HFFc6 (cell line): ENCODE measurements at places on chromosomes 4 and X. TPM values are rescaled to one million over a fixed set of nuclear protein-coding genes. Genes with fewer than 3 reads are reported as not detected.

NR0B1 gene
- total RNA-seq: not detected in 3 replicates

DNA sequence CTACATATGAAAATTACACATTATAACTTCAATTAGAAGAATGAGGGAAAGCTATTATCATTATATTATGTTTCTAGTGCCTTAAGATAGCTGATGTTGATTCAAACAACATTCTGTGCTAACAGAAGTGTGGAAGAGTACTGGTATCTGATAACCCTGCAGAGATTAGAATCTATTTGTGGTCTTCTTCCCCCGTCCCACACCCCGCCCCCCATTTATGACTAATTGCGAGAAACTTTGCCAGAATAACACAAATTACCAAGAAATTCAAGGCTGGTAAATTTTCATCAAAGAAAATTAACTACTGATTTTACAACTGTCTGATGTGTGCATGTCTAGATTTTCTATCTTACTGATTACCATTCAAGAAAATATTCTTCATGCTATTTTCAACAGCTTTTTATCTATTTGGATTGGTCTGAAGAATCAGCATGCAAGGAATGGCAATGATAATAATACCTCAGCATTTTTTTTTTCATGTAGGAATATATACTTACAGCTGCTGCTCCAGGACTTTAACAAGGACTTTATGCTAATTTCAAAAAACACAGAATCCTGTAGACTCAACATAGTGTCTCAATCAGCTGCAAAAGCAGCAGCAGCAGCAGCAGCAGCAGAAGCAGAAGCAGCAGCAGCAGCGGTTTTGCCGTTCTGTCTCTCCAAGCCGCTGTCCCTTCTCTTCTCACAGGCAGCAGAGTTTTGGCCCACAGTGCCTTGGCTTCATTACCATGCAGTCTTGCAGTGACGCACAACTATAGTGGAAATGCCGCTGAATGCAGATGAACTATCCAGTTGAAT is 126.7 kb downstream of the FRYL start:
- no peaks in the 10 kb centered on the region for H3K36me3 ChIP-seq
- peak overlapping the region; percentile 76 for H3K4me3 ChIP-seq
- DNase-seq: peak; percentile 46

- no peaks in the 10 kb centered on the region for H3K4me1 ChIP-seq
- H3K27me3 ChIP-seq: no peaks in the 10 kb centered on the region
- no peak for DNase-seq
These were observed 9.9 kb downstream of the MXD4 start for GRCh38 chr4:2251795-2252529.

DNA sequence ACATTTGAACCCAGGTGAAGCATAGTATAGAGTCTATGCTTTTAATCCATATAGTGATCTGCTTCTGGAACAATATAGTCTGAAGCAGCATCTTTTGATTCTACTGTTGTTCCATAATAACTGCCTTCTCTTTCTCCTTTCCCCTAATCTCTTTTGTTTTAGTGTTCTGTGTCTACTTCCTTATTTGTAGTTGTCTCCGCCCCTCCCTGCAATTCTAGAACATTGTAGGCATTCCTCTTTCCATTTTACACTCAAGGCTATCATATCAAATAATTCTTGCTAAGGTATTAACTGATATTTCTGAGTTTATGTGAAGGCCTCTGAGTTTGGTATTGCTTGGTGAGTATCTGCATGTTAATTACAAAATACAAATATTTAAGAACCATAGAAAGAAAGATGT is 11.6 kb downstream of the BLTP1 start:
- peaks cover 10% of the 10 kb centered on the region for H3K4me1 ChIP-seq
- no peak for DNase-seq
- no peaks in the 10 kb centered on the region for H3K27me3 ChIP-seq

GRCh38 chrX:13463608-13464007 is 105.8 kb upstream of the EGFL6 start:
- H3K4me1 ChIP-seq: peaks cover 17% of the 10 kb centered on the region
- peaks cover 2% of the 10 kb centered on the region; the same call in 1 of the 2 replicates for H3K27me3 ChIP-seq
- peaks cover 4% of the 10 kb centered on the region; the same call in 1 of the 2 replicates for H3K36me3 ChIP-seq
- no peak overlapping the region for H3K4me3 ChIP-seq
- peak overlapping the region; percentile 73 for H3K27ac ChIP-seq
- DNase-seq: peak; percentile 48

DNA sequence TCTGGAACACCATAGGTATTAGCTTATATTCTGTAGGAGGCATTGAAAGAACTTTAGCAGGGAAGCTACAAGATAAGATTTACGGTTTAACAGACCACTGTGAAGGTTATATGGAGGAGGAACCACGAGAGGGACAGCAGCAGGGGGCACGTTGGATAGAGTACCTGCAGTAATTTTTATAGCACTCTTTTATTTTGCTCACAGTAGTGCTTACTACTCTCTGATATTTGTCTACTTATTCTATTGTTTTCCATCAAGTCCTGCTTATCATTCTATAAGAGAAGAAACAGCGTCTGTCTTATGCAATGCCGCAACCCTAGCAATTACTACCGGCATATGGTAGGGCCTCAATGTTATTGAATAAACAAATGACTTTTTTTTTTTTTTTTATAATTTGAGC is 122.5 kb downstream of the PCDH7 start:
- H3K4me1 ChIP-seq: no peaks in the 10 kb centered on the region
- DNase-seq: no peak
- H3K36me3 ChIP-seq: no peaks in the 10 kb centered on the region
- no peaks in the 10 kb centered on the region; the same call in 1 of the 2 replicates for H3K27me3 ChIP-seq
- no peak overlapping the region for H3K27ac ChIP-seq

DNA sequence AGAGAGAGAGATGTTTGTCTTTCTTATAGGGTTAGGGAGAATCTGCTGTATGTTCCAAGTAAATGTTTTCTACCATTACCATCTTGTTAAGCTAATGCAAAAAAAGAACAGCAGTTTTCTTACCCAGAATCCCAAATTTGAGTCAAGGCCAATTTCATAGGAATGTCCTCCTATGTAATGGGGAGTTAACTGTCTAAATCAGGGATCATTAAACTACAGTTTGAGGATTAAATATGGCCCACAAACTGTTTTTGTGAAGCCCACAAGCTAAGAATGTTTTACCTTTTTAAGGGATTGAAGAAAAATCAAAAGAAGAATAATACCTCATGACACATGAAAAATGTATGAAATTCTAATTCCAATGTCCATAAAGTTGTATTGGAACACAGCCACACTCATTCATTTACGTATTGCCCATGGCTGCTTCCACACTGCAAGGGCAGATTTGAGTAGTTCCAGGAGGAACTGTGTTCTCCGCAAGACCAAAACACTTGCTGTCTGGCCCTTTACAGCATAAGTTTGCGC is 113.2 kb upstream of the SPRY1 start:
- peaks cover 1% of the 10 kb centered on the region; the same call in 1 of the 2 replicates for H3K27me3 ChIP-seq
- no peak overlapping the region for H3K4me3 ChIP-seq
- no peaks in the 10 kb centered on the region for H3K36me3 ChIP-seq
- no peak for DNase-seq
- no peak overlapping the region for H3K27ac ChIP-seq
- peaks cover 12% of the 10 kb centered on the region for H3K4me1 ChIP-seq

- no peaks in the 10 kb centered on the region for H3K36me3 ChIP-seq
- no peaks in the 10 kb centered on the region; the same call in 1 of the 2 replicates for H3K27me3 ChIP-seq
- peaks cover 26% of the 10 kb centered on the region for H3K4me1 ChIP-seq
- DNase-seq: no peak
- H3K4me3 ChIP-seq: no peak overlapping the region
These were observed 241.5 kb downstream of the MAML3 start for GRCh38 chr4:139912445-139912844.

DNA sequence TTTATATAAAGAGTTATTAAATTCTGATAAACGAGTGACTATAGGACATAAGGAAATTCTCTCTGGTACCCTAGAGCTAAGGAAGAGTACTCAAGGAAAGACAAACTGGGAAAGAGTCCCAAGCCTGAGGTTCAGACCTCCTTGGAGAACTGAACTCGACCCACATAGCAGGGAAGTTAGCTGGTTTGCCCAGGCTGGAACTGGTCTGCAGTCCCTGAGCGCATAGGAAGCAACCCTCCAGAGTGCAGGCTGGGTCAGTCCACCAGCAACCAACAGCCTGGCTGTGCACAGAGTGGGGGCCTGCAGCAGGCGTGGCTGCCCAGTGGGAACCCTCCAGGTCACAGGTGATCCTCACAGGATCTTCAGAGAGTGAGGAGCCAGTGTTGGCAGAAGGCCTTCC is 114.1 kb downstream of the SOWAHB start:
- peaks cover 60% of the 10 kb centered on the region for H3K4me1 ChIP-seq
- H3K27ac ChIP-seq: peak overlapping the region; percentile 94
- H3K27me3 ChIP-seq: peaks cover 10% of the 10 kb centered on the region
- DNase-seq: no peak
- H3K36me3 ChIP-seq: peaks cover 80% of the 10 kb centered on the region
